ENCODE measurements at places on chromosomes 6 and 20.

- no peak for DNase-seq
Measured at GRCh38 chr6:22632581-22633145, 63.3 kb downstream of the HDGFL1 start.

GRCh38 chr6:107731422-107732319 is 92.4 kb downstream of the SCML4 start:
- no peak for DNase-seq

DNA sequence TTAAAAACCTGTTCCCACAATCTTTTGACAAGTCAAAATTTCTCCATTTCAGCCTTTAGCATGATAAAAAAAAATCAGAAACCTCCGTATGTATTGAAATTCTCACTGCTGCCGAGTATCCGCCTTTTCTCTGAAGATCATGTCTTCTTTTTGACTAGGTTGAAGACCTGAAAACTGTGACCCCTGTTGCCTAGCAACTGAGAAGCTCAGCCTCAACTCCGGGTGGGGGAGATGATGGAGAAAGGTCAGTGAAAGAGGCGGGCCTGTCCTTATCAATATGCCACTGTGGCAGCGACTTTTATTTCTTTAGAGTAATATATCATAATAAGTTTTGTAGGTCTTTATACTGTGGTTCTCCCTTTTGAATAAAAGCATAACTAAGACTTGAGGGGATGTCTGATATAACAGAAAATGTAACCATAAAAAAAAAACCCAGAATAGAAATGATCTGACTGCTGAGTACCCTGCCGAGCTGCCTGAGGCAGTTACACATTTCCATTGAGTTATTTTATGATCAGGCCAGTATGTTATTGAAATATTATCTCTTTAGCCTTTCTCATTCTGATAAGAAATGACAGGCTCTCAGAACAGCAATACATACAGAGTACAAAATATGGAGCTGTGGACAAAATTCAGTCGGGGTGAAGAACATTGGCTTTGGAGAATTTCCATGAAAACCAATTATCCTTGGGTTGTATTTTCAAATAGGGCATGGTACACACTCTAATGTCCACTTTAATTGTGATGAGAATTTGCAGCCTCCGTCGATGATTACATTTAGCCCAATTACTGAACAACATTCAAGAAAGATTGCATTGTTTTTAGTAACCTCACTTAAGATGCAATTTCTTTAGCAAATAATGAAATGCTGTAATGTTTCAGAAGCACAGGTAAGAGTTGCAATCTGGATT is 136.7 kb upstream of the EEF1E1 start:
- no peak for DNase-seq

DNA sequence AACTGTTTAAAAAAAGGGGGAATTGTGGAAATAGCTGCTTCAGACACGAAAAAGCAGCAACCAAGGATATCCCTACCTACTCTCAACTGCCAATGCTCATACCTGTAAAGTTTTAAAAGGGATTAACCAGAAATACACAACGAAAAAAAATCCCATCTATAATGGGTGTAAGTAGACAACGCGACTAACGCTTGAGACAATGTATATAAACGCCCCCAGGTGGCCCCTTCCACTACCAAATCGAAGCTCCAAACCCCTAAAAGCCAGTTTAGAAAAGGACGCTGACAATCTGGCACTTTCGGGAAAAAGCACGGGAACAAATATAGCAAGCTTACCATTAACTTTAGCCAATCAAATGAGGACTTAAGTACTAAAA is 94.5 kb upstream of the BTN3A2 start:
- no peak for DNase-seq

- DNase-seq = peak; percentile 89
Measured at GRCh38 chr20:50724851-50725723, 6.3 kb upstream of the PARD6B start.

GRCh38 chr6:11607383-11607782 is 69.8 kb downstream of the TMEM170B start:
- no peak for DNase-seq

- DNase-seq = peak; percentile 18
Measured at GRCh38 chr6:26103141-26103769, 16.0 kb downstream of the HFE start.

DNA sequence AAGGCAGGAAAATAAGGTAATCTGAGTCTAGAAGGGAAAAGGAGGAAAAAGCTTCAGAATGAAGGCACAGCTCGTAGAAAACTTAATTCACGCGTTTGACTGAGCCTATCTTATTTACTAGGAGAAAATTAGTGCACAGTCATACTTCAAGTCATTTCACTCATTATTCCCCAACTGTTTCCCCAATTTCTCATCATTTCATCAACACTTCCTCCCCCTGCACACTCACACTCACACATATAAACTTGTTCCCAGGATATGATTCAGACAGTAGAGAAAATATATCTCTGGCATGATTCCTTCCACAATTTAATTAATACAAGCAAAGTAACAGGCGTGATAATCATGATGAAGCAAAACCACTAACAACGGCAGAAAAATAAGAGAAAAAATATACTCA is 94.5 kb upstream of the F13A1 start:
- no peak for DNase-seq

DNA sequence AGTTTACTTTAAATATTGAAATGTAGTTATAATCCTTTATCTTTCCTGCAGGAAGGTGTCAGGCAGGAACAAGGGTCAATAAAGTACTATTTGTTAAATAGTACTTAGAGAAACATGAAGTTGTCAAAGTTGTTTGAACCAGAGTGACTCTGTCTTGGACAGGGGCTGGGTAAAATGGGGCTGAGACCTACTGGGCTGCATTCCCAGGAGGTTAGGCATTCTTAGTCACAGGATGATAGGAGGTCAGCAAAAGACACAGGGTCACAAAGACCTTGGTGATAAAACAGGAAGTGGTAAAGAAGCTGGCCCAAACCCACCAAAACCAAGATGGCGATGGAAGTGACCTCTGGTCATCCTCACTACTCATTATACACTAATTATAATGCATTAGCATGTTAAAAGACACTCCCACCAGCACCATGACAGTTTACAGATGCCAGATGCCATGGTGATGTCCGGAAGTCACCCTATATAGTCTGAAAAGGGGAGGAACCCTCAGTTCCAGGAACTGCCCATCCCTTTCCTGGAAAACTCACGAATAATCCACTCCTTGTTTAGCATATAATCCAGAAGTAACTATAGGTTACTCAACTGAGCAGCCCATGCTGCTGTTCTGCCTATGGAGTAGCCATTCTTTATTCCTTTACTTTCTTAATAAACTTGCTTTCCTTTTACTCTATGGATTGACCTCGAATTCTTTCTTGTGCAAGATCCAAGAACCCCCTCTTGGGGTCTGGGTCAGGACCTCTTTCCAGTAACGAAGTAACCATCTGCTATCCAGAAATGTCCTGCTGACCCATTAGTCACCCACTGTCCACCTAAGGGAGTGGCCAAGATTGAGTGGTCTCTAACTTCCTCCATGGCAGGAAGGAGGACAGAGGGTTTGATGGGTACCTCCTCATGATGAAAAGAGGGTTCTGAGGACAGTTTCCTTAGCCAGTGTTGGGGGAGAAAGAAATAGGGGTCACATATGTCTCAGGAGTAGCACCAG is 19.6 kb downstream of the SLC22A2 start:
- DNase-seq = no peak

DNA sequence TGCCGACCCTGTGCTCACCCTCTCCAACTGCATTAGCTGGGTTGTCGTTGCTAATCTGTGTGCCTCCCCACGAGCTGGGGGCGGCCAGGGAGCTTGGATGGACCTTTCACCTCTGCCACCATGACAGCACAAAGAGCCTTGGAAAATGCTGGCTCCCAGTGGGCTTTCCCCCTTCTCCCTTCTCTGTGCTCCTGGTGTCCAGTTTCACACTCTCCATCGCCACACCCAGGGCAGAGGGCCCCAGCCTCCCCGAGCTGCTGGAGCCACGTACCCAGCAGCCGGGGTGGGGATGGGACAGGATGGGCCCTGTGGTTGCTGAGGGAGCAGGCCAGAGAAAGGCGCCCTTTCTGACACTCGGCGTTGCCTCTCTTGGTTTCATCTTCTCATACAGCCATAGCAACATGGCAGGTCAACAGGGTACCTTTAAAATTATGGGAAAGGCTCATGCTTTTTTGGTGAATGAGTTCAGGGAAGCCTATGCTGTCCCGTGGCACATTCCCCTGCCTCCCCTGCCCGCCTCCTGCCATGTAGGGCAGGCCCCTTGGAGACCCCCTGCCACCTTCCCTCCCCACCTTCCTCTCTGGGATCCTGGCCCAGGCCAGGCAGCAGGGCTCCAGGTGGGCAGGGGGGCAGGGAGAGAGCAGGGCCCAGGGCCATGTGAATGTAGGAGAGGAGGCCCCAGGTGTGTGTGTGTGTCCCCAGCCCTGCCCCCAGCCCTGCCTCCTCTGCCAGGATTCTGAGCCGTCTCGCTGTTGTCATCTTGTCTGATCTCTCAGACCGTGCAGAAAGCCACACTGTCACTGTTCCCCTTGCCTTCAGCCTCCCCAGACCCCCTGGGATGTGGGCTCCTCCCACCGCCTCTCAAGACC is 85.2 kb upstream of the CCDC167 start:
- DNase-seq = no peak

DNA sequence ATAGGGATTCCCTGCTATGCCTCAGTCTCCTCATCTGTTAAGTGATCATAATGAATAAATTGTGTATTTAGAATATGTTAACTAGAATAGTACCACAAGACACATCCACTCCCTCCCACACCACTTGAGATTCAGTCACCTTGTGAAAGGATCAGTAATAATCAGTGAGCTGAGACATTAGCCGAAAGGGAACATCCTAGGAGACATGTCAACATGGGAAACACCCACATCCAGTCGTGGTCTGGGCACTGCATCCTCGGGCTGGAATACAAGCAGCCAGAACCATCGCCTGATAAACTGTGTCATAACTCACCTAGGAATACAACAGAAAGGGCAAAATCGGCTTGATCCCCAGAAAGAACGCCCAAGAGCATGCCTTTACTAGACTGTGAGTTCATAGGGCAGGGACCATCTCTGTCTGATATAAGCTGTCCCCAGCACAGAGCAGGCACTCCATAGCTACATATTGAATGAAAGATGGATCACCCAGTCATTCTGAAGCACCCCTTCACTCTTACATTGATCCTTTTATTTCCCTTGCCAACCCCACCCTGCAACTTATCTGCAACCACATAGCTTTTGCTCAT is 23.9 kb downstream of the RIPOR2 start:
- no peak for DNase-seq

DNA sequence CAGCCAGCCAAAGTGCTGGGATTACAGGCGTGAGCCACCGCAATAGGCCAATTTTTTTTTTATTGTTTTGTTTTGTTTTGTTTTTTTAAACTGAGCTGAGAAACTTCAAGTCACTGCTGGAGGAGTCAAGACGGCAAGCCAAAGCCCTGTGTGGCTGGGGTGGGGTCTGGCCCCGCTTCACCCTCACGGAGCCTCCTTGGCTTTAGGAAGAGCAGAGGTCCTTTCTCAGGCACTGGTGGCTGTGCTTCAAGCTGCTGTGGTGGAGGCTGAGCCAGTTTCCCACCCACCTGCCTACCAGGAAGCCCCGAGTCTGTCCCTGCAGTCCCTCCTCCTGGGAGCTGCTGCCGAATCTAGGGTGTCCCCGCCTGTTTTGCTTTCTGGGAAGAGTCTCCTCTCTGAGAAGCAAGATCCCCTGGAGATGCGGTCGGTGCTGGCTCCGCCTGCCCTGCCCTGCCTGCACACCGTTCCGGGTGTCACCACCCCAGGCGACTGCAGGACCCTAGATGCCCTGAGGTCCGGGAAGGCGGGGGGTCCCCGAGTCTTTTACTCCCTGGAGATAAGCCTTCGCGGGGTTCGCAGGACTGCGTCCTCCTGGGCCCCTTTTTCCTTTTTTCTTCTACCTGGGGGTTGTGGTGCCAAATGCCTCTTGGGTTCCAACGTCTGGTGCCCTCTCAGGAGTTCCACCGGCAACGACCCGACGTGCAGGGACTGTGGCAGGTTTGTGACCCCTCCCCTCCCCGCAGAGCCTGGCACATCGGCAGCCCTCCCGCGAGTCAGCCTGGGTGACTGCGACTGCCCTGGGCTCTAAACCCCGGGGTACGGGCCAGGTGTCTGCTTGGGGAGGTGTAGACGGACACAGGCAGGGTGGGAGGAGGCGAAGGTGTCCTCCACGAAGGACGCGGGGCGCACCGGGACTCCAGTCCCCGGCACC is 100.7 kb downstream of the TAF4 start:
- no peak for DNase-seq

GRCh38 chr6:38262026-38262425 is 377.7 kb downstream of the BTBD9 start:
- peak; percentile 67 for DNase-seq

DNA sequence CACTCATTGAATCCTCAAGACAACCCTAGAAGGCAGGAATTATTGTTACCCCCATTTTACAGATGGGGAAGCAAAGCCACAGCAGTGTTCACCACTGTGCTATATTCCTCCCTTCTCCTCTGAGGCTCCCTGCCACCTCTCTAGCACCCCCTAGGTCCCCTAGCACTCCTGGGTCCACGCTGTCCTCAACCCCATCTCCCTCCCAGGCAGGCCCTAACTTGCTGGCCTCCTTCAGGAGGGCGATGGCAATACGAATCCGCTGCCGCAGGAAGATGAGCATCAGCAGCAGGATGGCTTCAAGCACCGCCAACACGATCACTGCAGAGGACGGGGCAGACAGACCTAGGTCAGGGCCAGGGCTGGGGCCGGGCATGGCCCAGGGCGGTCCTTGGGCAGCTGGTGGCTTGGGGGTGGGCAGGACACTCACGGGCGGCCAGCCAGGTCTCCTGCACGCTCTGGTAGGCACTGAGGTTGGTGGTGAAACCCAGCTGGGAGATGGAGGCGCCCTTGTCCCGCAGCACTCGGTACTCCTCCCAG is 7.8 kb upstream of the NEU1 start:
- no peak for DNase-seq

GRCh38 chr6:85357651-85358050 is 92.2 kb upstream of the NT5E start:
- DNase-seq = no peak

GRCh38 chr6:155026022-155026705 is 31.0 kb downstream of the TIAM2 start:
- DNase-seq = peak; percentile 94

DNA sequence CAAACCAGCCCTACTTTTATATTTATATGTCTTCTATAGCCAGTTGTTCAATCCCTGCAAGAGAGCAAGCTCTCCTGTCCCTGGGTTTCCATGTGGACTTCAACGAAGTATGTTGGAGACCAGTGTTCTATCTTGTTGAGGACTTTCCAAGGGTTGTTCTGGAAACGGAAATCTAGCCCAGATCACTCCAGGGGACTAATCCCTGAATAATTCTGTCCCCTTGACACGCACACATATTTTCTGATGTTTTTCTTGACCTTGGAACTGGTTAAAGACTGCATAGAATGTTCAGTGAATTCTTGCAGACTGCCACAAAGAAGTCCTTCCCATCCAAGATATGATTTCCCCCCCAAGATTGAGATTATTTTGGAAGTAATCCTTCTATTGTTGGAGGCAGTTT is 9.5 kb upstream of the MYLK2 start:
- no peak for DNase-seq

- DNase-seq = peak; percentile 43
Measured at GRCh38 chr6:3789018-3789895, 37.7 kb upstream of the PXDC1 start.

- peak; percentile 62 for DNase-seq
Measured at GRCh38 chr6:154301839-154302752, 54.5 kb downstream of the IPCEF1 start.

All from urothelium cell line (cell line).